ENCODE measurements at places on chromosomes 3 and 15. TPM values are rescaled to one million over a fixed set of nuclear protein-coding genes. Genes with fewer than 3 reads are reported as not detected.

DNA sequence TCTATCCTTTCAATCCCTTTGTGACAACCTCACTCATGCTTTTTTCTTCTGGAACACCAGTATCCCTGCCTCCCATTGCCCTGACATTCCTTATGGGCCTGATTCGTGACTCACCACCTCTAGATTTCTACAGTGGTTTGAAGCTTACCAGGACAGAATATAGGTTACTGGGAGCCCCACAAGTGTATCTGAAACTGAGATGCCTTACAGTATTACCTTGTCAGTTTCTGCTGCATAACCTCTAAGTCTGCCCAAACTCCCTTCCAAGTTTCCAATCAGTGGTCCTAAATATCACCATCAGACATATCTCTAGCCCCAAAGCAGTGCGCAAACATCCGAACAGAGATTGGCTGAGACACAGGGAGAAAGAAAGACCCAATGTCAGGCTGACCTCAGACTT, 5.6 kb downstream of the CPB1 start:
- no peak for ATAC-seq

DNA sequence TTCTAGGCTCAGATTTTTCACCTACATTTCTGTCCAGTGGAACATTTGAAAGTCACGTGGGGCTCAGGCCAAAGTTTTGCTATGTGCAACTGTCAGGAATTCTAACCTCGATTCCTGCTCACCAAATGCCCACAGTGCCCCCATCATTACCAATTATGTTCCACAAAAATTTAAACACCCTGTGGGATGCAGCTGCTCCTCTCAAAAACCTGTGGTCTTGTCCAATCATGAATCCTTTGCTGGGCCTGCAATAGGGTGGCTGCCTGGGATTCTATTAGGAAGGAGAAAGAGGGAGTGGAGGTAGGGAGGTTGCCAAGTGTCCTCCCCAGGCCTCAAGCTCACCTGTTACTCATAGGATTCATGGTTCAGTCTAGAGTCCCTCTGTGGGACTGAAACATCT, 68.1 kb downstream of the RHCG start:
- ATAC-seq: no peak

DNA sequence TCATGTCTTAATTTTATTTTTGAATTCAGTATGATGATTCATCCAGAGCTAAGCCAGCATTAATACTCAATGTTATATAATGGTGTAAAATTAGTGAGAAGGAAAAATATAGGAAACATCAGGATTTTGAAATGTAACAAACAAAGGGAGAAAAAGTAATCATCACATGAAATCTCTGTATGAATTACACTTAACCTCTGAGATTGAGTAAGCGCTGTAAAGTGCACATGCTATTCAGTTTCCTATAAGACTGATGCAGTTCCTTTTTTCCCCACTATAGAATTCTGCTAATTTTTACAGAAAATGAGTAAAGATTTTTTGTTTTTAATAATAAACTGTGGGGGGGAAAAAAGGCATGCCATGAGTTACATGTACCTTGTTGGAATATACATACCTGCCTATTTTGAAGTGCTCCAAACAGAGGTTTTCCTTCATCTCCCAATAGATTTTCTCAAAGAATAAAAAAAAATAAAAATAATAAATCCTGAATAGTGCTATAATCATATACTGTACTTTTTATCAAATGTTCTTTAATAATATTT, 64.0 kb upstream of the TTBK2 start:
- no peak for ATAC-seq

Gene MEGF11
- not detected for total RNA-seq

- no peak for ATAC-seq
Measured at GRCh38 chr3:38122712-38123290, 14.1 kb downstream of the ACAA1 start.

- ATAC-seq: peak; percentile 80
Measured at GRCh38 chr15:38002883-38003477, 68.5 kb downstream of the TMCO5A start.

Gene SH3GL3
- total RNA-seq: 3.3 TPM
